IPS DF 6.9 (cell line): ENCODE measurements at places on chromosomes 1 and 21.

DNA sequence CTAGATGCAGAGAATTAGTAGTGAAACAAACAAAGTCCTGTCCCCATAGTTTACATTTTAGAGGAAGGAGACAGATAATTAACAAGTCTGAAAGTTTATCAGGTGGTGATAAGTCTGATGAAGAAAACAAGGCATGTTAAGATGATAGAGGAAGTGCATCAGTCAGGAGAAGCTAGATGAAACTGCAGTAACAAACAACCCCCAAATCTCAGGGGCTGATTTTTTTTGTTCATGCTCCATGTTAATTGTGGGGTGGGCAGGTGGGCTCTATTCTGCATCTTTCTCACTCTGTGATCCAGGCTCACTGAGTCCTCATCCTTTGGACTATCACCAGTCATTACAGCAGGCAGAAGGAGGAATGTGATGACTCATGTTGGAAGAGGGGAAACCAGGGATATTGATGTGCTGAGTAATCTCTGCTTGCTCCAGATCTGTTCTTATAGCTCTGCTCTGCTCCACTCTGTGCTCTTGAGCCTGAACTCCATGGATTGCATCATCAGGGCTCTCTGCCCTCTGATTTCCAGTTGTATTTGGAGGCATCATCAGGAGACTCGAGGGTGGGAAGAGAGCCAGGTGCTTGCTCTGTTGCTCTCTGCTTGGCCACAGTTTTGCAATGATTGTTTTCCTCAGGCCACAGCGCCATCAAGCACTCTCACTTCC lies 166.9 kb downstream of the IER5 start:
- H3K27me3 ChIP-seq: no peaks in the 10 kb centered on the region
- no peak overlapping the region for H3K4me3 ChIP-seq
- DNase-seq: no peak
- no peaks in the 10 kb centered on the region for H3K36me3 ChIP-seq

- DNase-seq: no peak
- H3K4me3 ChIP-seq: no peak overlapping the region
- H3K27me3 ChIP-seq: 0 out of 2 replicates have a peak, but pooled peaks cover 1% of the 10 kb centered on the region
- H3K36me3 ChIP-seq: no peaks in the 10 kb centered on the region
- no peaks in the 10 kb centered on the region for H3K4me1 ChIP-seq
- no peak overlapping the region for H3K27ac ChIP-seq
Measured at GRCh38 chr1:175420518-175420827, 227.9 kb upstream of the KIAA0040 start.

- no peak overlapping the region for H3K4me3 ChIP-seq
- H3K27ac ChIP-seq: no peak overlapping the region
- peaks cover 1% of the 10 kb centered on the region for H3K4me1 ChIP-seq
- no peak for DNase-seq
- no peaks in the 10 kb centered on the region for H3K36me3 ChIP-seq
- H3K27me3 ChIP-seq: no peaks in the 10 kb centered on the region
Measured at GRCh38 chr1:240575981-240576662, 35.8 kb downstream of the GREM2 start.

GRCh38 chr1:12607263-12607662 lies 10.7 kb downstream of the DHRS3 start:
- no peaks in the 10 kb centered on the region for H3K27me3 ChIP-seq
- no peak for DNase-seq
- no peaks in the 10 kb centered on the region for H3K36me3 ChIP-seq
- no peak overlapping the region for H3K27ac ChIP-seq

GRCh38 chr1:204473400-204473965 lies 21.1 kb downstream of the PIK3C2B start:
- 0 out of 2 replicates have a peak, but pooled peaks cover 3% of the 10 kb centered on the region for H3K36me3 ChIP-seq
- no peak for DNase-seq
- H3K27me3 ChIP-seq: no peaks in the 10 kb centered on the region
- peaks cover 2% of the 10 kb centered on the region; the same call in 1 of the 2 replicates for H3K4me1 ChIP-seq
- H3K27ac ChIP-seq: no peak overlapping the region
- no peak overlapping the region for H3K4me3 ChIP-seq

DNA sequence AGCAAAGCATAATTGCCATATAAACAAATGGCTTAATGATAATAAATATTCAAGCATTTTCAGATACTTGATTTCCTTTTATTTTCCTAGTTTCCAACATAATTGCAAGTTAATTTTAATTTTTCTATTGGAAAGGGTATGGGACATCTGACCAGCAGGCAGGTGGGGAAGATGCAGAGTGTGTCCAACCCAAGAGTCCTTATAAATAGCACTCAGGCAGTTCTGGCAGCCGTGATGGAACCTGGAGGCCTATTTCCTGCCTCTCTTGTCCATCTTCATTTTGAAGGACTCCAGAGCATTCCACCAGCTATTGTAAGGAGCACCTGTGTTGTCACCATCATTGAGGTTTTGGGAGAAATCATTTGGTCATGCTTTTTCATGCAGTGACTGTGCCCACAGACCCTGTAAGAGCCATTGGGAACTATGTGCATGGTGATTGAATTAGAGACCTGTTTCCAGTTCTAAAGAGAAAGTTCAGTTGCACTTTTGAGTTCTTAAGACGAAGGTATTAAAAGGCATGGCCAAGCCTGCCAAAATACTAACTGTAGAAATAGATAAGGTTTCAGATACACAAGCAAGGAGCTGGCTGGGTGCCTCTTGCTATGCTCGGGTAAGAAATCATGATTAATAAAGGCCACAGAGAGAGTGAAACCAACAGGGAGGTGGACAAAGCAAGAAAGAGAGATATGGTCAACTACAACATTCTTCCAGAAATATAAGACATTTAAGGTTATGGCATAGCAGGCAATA lies 92.3 kb downstream of the SPATA46 start:
- no peaks in the 10 kb centered on the region for H3K36me3 ChIP-seq
- H3K27me3 ChIP-seq: no peaks in the 10 kb centered on the region
- no peak for DNase-seq
- H3K4me1 ChIP-seq: no peaks in the 10 kb centered on the region
- no peak overlapping the region for H3K4me3 ChIP-seq

DNA sequence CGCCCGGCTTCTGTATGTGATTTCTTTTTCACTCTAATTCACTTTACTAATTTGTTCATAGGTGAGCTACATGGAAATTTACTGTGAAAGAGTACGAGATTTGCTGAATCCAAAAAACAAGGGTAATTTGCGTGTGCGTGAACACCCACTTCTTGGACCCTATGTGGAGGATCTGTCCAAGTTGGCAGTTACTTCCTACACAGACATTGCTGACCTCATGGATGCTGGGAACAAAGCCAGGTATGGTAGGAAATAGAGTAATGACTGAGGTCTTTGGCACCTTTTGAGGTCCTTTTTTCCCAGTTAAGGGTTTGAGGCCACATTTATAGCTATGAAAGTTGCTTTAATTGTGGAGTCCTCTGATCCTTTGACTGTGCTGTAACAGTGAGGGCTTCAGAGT lies 56.9 kb downstream of the KIF1B start:
- H3K4me3 ChIP-seq: no peak overlapping the region
- no peak for DNase-seq
- no peak overlapping the region for H3K27ac ChIP-seq
- H3K27me3 ChIP-seq: no peaks in the 10 kb centered on the region
- H3K4me1 ChIP-seq: no peaks in the 10 kb centered on the region; the same call in 1 of the 2 replicates

DNA sequence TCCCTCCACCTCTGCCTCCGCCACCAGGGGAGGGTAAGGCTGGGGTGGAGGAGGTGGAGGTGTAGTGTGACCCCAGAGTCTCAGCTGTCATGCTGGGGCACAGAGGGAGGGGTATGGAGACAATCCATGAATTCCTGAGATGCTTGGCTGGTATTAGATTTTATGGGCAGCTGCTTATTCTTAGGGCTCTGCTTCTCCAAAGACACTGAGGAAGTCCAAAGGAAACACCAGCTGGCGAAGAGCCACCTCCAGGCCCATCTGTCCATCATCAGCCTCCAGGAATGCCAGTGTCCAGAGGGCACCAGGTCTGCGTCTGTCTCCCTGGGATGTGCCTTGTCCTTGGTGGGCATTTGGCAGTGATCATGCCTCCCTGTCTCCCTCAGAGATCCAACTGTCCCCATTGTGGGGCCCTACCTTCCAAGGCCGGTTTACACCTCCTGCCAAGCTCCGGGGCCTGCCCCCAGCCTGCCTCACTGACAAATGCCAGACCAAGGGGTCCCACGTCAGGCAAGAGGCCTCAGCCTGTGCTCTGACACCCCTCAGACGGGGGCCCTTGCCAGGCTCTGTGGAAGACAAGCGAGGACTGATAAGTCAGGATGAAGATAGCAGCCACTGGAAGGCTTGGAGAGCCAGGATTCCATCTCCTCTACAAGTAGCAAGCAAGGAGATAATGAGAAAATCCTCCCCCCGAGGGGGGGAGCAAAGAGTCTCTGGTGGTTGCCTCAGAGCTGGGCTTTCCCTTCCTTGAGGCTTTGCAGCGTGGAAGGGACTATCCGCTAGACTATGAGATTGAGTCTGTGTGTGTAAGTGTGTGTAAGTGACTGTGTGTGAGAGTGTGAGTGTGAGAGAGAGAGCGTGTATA lies 1.6 kb downstream of the TNNI1 start:
- DNase-seq: no peak

DNA sequence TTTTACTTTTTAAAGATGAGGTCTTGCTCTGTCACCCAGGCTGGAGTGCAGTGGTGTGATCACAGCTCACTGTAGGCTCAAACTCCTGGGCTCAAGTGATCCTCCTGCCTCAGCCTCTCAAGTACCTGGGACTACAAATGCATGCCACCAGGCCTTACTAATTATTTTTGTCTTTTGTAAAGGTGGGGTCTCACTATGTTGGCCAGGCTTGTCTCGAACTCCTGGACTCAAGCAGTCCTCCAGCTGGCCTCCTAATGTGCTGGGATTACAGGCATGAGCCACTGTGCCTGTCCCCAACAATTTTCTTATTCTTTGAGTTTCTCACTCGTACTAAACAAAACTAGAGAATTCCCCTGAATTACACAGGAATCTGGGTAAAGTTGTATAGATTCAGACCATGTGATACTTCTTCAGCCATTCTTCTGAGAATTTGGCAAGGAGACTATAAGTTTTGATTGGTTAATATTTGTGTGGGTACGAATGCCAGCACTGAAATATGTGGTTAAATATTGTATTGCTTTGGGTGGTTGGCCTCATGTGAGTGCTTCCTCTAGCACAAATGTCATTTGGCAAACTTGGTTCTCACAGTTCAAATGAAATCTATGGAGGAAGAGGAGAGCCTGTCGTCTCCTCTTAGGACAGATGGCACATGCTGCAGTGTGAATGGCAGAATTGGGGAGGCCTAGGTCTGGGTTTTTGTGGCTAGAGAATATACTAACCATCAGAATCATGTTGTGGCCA lies 104.9 kb downstream of the RUNX1 start:
- no peaks in the 10 kb centered on the region for H3K27me3 ChIP-seq
- no peak overlapping the region for H3K27ac ChIP-seq
- no peak overlapping the region for H3K4me3 ChIP-seq
- DNase-seq: no peak
- no peaks in the 10 kb centered on the region for H3K36me3 ChIP-seq

GRCh38 chr1:236164273-236164672 lies 21.9 kb downstream of the GPR137B start:
- H3K4me1 ChIP-seq: no peaks in the 10 kb centered on the region
- H3K27ac ChIP-seq: no peak overlapping the region
- no peak for DNase-seq
- no peaks in the 10 kb centered on the region for H3K36me3 ChIP-seq
- H3K27me3 ChIP-seq: no peaks in the 10 kb centered on the region
- no peak overlapping the region for H3K4me3 ChIP-seq

- H3K27me3 ChIP-seq: no peaks in the 10 kb centered on the region
- no peak overlapping the region for H3K4me3 ChIP-seq
- DNase-seq: no peak
Measured at GRCh38 chr1:188089461-188089860, 1260.7 kb downstream of the PLA2G4A start.

GRCh38 chr1:53016705-53017104 lies 45.3 kb upstream of the PODN start:
- no peaks in the 10 kb centered on the region for H3K36me3 ChIP-seq
- H3K4me1 ChIP-seq: no peaks in the 10 kb centered on the region
- H3K4me3 ChIP-seq: no peak overlapping the region
- no peaks in the 10 kb centered on the region for H3K27me3 ChIP-seq
- H3K27ac ChIP-seq: no peak overlapping the region

DNA sequence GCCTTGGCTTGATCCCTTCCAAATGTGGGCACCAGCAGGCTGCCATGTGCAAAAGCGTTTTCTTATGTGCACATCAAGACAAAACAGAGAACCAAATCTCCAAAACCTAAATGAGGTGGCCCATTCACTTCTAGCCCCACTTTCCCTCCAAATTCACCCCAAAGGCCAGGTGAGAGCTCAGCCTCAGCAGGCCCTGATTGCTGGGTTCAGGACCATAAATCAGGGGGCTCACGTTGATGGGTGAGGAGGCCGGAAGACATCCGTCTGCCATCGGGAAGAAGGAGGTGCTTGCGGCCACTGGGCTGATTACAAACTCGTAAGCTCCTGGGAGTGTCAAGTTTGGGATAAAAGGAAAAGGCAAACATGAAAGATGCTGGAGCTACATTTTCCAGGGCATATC lies 86.7 kb upstream of the CLDN14 start:
- no peak for DNase-seq
- no peaks in the 10 kb centered on the region for H3K4me1 ChIP-seq
- H3K27ac ChIP-seq: no peak overlapping the region
- no peaks in the 10 kb centered on the region for H3K36me3 ChIP-seq
- H3K27me3 ChIP-seq: no peaks in the 10 kb centered on the region

DNA sequence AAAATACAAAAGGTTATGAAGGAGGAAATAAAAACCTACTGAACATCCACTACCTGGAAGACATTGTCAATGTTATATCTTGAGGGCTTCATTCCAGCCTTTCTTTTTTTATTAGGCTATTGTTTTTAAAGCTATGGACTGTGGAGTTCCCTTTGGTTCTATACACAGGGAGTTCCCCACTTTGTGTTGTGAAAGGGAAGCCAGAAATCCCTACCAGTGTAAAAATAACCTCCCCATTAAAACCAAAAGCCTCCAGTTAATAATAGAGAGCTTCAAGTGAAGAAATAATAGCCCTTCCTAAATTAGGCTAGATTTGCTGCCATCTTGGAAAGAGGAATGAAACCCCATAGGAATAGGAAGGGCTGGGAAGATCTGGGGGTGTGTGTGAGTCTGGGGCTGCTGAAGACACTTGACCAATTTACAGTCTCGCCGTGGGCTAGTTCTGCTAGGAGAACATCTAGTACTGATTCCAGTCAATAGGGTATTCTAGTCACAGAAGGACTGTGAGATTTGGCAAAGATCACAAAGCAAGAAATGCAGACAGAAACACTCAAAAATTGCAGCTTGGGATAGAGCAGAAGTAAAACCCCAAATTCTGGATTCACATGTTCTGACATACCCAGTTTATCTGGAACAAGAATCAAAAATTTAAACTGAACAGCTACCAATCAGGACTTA lies 32.4 kb upstream of the PTGFRN start:
- H3K27me3 ChIP-seq: no peaks in the 10 kb centered on the region
- H3K4me1 ChIP-seq: peaks cover 8% of the 10 kb centered on the region; the same call in 1 of the 2 replicates
- no peak for DNase-seq

GRCh38 chr1:53712276-53712675 lies 26.7 kb downstream of the GLIS1 start:
- no peaks in the 10 kb centered on the region for H3K36me3 ChIP-seq
- DNase-seq: no peak
- peaks cover 2% of the 10 kb centered on the region; the same call in 1 of the 2 replicates for H3K4me1 ChIP-seq
- H3K27ac ChIP-seq: no peak overlapping the region
- no peaks in the 10 kb centered on the region for H3K27me3 ChIP-seq
- H3K4me3 ChIP-seq: no peak overlapping the region
